Breast epithelium (tissue), 4 donors: ENCODE measurements at places on chromosomes 7 and 10. TPM values are rescaled to one million over a fixed set of nuclear protein-coding genes. Genes with fewer than 3 reads are reported as not detected.

- no peaks in the 10 kb centered on the region for H3K36me3 ChIP-seq
- H3K4me1 ChIP-seq = no peaks in the 10 kb centered on the region
- DNase-seq = no peak
- no peak overlapping the region for H3K27ac ChIP-seq
- H3K4me3 ChIP-seq = no peak overlapping the region
Measured at GRCh38 chr7:84901366-84901765, 285.5 kb downstream of the SEMA3D start.

KLF14 gene
- 0.15 TPM for total RNA-seq

GRCh38 chr10:58955615-58956014 lies 220.8 kb upstream of the PHYHIPL start:
- no peak overlapping the region for H3K4me3 ChIP-seq
- no peak overlapping the region for H3K27ac ChIP-seq
- H3K27me3 ChIP-seq = no peaks in the 10 kb centered on the region

DNA sequence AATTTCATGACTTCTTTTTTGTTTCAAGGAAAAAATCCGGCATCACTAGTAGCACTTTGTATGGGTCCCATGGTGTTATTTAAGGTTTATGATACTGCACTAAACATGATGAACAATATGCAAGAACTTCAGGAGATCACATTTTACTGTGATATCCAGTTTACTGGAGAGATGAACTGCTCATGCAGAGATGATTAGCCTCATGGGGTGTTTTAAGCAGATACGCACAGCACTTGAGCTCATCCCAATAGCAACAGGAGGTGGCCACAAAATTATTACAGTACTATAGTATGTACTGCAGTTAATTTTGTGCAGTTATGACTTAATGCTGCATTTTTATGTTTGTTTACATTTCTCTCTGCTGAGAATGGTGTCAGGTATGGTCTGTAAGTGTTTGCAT lies 303.7 kb upstream of the PCDH15 start:
- H3K27ac ChIP-seq = no peak overlapping the region
- no peak for DNase-seq
- no peak overlapping the region for H3K4me3 ChIP-seq
- no peaks in the 10 kb centered on the region for H3K36me3 ChIP-seq
- no peaks in the 10 kb centered on the region for H3K27me3 ChIP-seq
- H3K4me1 ChIP-seq = no peaks in the 10 kb centered on the region

GRCh38 chr7:78232806-78233205 lies 434.2 kb downstream of the PHTF2 start:
- no peaks in the 10 kb centered on the region for H3K36me3 ChIP-seq
- no peak overlapping the region for H3K4me3 ChIP-seq
- no peak for DNase-seq
- no peaks in the 10 kb centered on the region for H3K4me1 ChIP-seq
- H3K27ac ChIP-seq = no peak overlapping the region

- peak; percentile 81 for DNase-seq
- no peaks in the 10 kb centered on the region for H3K27me3 ChIP-seq
- H3K4me1 ChIP-seq = no peaks in the 10 kb centered on the region
- H3K27ac ChIP-seq = peak overlapping the region; percentile 98
- no peaks in the 10 kb centered on the region for H3K36me3 ChIP-seq
- H3K4me3 ChIP-seq = peak overlapping the region; percentile 82
Measured at GRCh38 chr7:42237811-42238541, 967 bp upstream of the GLI3 start.

DNA sequence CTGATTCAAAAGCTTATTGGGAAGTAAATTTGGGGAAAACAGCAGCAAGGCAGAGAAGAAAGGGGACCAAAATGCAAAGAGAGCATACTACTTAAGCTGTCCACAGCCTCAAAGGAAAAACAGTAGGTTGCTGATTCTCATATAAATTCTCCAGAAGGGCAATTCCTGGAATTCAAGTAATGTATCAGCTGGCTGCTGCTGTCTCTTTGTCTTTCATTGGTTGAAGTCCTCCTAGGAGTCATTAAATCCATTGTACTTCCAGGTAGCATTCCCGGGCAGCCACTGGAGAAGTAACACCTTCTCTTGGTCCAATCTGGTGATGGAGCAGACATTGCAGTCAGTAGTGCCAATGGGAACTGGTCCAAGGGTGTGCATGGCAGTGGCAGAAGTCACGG lies 22.7 kb downstream of the BET1 start:
- H3K4me3 ChIP-seq = no peak overlapping the region
- no peak overlapping the region for H3K27ac ChIP-seq
- no peak for DNase-seq
- no peaks in the 10 kb centered on the region for H3K27me3 ChIP-seq
- no peaks in the 10 kb centered on the region for H3K4me1 ChIP-seq
- H3K36me3 ChIP-seq = no peaks in the 10 kb centered on the region

DNA sequence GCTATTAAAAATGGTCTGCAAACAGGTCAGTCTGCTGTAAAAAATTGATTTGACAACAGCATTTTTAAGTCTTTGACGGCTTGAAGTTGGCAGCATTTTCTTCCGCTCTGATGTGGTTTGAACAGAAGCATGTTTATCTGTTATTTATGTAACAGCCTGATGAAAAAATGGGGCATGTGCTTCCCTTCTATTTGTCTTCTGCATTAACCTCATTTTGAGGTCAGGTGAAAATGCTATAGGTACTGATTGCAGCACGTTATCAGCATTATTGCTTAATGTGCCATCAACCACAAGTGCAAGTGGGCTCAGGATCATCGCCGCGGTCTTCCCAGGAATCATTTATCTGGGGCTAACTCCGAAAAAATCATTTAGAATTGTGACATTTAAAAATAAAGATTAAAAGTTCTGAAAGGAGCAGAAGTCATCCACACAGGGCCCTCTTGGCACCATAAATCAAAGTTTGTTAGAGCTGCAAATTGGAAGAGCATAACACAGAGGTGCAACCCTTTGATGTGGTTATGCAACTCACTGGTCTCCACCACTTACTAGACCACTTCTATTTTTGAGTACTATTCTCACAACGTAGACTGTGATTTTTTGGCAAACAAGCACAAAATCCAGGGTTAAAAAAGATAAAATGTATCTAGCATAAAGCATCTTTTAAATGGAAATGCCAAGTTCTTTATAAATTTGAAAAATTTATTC lies 307.7 kb downstream of the MDFIC start:
- H3K27me3 ChIP-seq = no peaks in the 10 kb centered on the region
- no peak overlapping the region for H3K27ac ChIP-seq
- no peaks in the 10 kb centered on the region for H3K36me3 ChIP-seq
- DNase-seq = no peak
- H3K4me3 ChIP-seq = no peak overlapping the region

SORBS1 gene
- total RNA-seq = 455 TPM

FAM25C gene
- total RNA-seq = not detected

- H3K27me3 ChIP-seq = no peaks in the 10 kb centered on the region
- no peak overlapping the region for H3K4me3 ChIP-seq
- DNase-seq = no peak
- H3K36me3 ChIP-seq = no peaks in the 10 kb centered on the region
- H3K27ac ChIP-seq = no peak overlapping the region
Measured at GRCh38 chr10:88289342-88289741, 293.8 kb downstream of the RNLS start.

VAX1 gene
- total RNA-seq = not detected

GRCh38 chr10:127737563-127738511 lies 852 bp downstream of the FOXI2 start:
- H3K4me1 ChIP-seq = no peaks in the 10 kb centered on the region
- DNase-seq = no peak
- peak overlapping the region; percentile 23 for H3K4me3 ChIP-seq
- H3K27me3 ChIP-seq = peaks cover 2% of the 10 kb centered on the region
- H3K27ac ChIP-seq = no peak overlapping the region

GRCh38 chr7:142443216-142444010 lies 185.6 kb upstream of the PRSS58 start:
- no peaks in the 10 kb centered on the region for H3K4me1 ChIP-seq
- H3K27ac ChIP-seq = no peak overlapping the region
- H3K4me3 ChIP-seq = no peak overlapping the region
- H3K27me3 ChIP-seq = no peaks in the 10 kb centered on the region
- H3K36me3 ChIP-seq = no peaks in the 10 kb centered on the region
- no peak for DNase-seq

- no peak for DNase-seq
- peaks cover 13% of the 10 kb centered on the region for H3K4me1 ChIP-seq
- H3K27me3 ChIP-seq = no peaks in the 10 kb centered on the region
- no peak overlapping the region for H3K4me3 ChIP-seq
- H3K27ac ChIP-seq = no peak overlapping the region
Measured at GRCh38 chr7:28062197-28062991, 118.2 kb downstream of the JAZF1 start.

SUGCT gene
- 4.5 TPM for total RNA-seq

DNA sequence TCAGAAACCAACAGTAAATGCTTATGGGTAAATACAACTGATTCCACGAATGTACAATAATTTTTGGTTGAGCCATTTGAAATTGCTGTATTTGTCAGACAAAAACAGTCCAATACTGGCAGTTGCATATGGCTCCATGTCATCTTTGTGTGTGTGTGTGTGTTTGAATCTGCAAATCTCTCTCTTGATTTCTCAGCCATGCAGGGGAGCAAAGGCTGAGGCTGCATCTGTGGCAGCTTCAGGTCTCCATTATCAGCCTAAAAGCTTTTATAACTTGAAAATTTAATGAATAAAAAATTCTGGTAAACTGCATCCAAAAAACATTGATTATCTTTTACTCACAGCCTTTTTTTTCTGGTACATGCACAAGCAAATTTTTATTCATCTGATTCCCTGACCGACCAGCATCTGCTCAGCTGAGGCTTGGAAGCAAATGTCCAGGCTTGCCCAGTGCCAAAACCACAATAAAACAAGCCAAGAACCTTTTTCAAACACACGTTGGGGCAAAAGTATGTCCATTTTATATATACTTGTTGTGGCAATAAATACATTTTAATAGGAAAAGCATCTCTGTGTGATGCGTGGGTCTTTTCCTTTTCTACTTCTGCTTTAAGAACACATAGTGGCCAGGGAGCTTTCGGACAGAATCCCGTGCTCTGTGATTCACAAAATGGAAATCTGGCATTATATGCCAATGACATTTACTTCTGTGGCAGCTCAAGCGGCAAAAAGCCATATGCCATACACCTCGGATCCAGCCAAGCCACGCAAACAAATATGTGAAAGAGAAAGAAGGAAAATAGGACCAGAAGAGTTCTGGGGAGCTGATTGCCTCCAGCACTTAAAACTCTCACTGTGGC lies 275.6 kb upstream of the AOAH start:
- H3K4me3 ChIP-seq = peak overlapping the region; percentile 19
- peak overlapping the region; percentile 34 for H3K27ac ChIP-seq
- H3K4me1 ChIP-seq = no peaks in the 10 kb centered on the region
- H3K36me3 ChIP-seq = no peaks in the 10 kb centered on the region

DNA sequence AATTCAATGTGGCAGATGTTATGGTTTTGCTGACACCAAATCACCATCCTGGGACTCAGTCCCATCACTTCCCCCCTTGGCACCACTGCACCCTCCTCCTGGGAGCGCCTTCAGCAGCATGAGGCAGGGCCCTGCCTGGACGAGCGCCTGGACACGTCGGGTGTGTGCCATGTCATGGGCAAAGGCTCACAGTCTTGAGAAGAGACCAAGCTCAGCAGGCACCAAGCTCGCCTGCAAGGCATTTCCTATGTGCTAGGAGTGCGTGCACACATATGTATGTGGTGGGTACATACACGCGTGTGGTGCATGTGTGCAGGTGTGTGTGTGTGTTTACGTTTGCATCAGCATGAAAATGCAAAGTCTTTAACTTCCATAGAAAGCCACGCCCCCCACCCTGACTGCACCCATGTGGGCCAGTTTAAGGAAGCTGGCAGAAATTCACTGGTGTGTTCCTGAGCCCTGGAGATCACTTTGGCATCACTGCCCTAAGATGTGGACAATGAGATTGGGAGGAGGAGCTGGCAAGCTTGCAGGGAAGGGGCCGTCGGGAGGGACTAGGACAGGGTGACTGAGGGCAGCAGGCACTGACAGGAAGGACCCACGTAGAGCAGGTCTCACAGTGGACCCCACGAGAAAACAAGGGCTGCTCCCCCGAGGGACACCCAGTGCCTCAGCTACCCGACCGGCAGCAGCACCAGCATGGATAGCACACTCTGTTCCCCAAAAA lies 169.9 kb upstream of the PPP2R2D start:
- no peaks in the 10 kb centered on the region for H3K36me3 ChIP-seq
- H3K27me3 ChIP-seq = peaks cover 4% of the 10 kb centered on the region
- H3K4me1 ChIP-seq = no peaks in the 10 kb centered on the region

DNA sequence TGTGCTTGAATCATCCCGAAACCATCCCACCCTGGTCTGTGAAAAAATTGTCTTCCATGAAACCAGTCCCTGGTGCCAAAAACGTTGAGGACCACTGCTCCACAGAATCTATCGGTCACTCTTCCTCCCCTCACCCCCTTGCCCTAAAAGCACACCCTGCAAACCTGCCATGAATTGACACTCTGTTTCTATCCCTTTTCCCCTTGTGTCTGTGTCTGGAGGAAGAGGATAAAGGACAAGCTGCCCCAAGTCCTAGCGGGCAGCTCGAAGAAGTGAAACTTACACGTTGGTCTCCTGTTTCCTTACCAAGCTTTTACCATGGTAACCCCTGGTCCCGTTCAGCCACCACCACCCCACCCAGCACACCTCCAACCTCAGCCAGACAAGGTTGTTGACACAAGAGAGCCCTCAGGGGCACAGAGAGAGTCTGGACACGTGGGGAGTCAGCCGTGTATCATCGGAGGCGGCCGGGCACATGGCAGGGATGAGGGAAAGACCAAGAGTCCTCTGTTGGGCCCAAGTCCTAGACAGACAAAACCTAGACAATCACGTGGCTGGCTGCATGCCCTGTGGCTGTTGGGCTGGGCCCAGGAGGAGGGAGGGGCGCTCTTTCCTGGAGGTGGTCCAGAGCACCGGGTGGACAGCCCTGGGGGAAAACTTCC lies 784 bp upstream of the SERPINE1 start:
- no peaks in the 10 kb centered on the region for H3K27me3 ChIP-seq
- H3K4me1 ChIP-seq = no peaks in the 10 kb centered on the region
- DNase-seq = peak; percentile 47
- H3K27ac ChIP-seq = peak overlapping the region; percentile 71
- no peak overlapping the region for H3K4me3 ChIP-seq

RBAK gene
- total RNA-seq = 12.8 TPM

GPC2 gene
- 1.4 TPM for total RNA-seq

- H3K4me3 ChIP-seq = no peak overlapping the region
- H3K36me3 ChIP-seq = no peaks in the 10 kb centered on the region
- no peaks in the 10 kb centered on the region for H3K27me3 ChIP-seq
- no peaks in the 10 kb centered on the region for H3K4me1 ChIP-seq
Measured at GRCh38 chr10:86340991-86341260, 25.7 kb downstream of the GRID1 start.

- no peak overlapping the region for H3K4me3 ChIP-seq
- DNase-seq = no peak
- no peak overlapping the region for H3K27ac ChIP-seq
- no peaks in the 10 kb centered on the region for H3K4me1 ChIP-seq
- no peaks in the 10 kb centered on the region for H3K27me3 ChIP-seq
- no peaks in the 10 kb centered on the region for H3K36me3 ChIP-seq
Measured at GRCh38 chr7:17646253-17646956, 293.9 kb downstream of the SNX13 start.

DNA sequence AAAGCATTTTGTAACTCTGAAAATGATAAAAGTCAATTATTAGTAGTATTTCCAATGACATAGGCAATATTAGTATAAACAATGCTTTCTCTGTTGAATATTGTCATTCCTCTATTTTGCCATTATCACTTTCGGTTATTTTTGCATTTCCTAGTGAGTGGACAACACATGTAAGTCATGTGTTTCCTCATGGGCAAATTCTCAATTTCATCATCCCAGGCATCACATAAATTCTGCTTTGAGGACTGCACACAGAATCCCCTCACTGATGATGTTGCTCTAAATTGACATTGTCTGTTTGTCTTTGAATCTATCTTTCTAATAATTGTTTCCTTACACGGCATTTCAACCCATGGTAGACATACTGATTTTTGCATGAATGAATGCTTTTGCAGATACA lies 337.3 kb downstream of the GFRA1 start:
- no peaks in the 10 kb centered on the region for H3K27me3 ChIP-seq
- no peaks in the 10 kb centered on the region for H3K4me1 ChIP-seq
- no peak for DNase-seq
- H3K27ac ChIP-seq = no peak overlapping the region
- no peaks in the 10 kb centered on the region for H3K36me3 ChIP-seq
